ENCODE measurements at places on chromosomes 5 and 9.

DNA sequence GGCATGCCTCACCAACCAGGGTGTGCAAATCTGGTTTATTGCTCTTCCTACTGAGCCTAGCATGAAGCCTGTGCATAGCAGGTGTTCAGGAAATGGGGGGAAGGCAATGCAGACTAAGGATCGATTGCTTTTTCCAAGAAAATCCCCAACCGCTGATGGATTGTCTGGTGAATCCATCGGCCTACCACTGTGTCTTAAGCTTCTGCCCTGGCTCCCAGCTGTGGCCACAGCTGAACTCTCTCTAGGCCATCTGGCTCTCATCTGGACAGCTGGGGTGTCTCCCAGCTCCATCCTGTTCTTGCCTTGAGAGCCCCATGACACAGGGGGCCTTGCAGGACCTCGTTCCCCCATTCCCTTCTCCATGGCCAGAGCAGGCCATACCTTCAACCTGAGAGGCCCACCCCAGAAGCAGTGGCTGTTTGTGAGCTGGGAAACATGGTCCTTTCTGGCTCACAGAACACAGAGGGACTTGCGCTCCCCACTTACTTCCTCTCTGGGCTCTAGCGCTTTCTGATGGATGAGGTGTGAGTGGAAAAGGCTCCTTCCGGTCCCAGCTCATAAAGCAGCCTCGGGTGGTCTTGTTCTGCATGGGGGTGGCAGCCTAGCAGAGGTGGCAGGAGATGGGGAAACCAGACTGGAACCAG is 41.8 kb downstream of the COL27A1 start:
- no peak for DNase-seq

GRCh38 chr9:129894120-129894823 is 59.0 kb downstream of the USP20 start:
- DNase-seq, result no peak

DNA sequence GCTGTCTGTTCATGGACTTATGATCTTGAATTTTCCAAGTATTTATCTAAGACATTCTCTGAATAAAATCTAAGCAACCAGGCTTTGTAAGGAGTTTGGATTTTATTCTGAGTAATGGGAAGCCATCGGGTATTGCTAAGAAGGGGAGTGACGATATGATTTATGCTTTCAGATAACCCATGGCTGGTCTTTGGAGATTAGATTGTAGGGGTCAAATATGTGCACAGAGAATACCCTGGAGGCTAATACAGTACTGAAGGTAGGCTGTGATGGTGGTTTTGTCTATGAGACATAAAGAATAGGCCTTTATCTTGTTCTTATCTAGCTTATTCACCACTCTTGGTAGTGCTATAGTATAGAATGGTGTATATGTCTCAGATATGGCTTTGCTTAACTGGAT is 60.0 kb upstream of the C5orf46 start:
- DNase-seq, result no peak

DNA sequence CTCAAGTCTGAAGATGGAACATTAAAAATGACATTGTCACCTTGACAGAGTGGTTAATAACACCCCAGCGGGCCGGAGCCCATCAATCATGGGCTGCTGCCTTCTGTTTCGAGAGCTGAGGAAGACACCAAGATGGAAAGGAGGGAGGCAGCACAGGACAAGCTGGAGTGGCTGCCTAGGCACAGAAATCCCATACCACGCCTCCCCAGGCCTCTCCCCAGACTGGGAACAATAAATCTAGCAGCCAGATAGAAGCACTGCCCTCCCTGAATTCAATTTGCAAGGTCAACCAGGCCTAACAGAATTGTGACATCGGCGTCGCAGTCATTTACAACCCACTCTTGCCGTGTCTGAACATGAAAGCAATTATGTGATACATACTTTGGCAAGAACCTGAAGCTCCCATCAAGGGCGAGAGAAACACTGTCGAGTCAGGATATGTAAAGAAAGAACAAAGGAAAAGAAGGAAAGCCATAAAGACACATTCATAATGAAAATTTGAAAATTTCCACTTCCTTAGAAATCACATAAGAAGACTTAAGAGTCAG is 35.4 kb upstream of the ZNF354A start:
- DNase-seq, result no peak

DNA sequence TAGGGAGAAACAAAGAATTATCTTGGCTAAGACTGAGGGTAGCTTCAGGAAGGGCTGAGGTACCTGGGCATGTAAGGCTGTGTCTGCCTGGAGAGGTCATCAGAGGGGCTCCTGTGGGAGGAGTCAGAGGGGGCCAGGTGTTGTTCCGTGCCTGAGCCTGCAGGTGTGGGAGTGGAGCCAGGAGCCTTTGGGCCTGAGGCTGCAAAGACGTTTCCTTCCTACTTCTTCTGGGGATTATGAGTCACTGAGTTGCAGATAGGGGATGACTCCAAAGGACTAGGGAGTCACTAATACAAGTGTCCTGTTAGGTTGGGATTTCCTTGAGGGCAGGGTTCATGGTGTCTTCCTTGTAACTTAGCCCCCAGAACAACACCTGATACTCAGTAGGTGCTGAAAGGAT is 391.1 kb downstream of the ARHGEF28 start:
- DNase-seq, result no peak

- DNase-seq, result no peak
Observed at GRCh38 chr9:129362287-129363000, 184.4 kb upstream of the IER5L start.

GRCh38 chr5:122063836-122064235 is 14.2 kb downstream of the LOX start:
- DNase-seq, result no peak

- DNase-seq, result no peak
Observed at GRCh38 chr5:43358301-43358700, 45.1 kb upstream of the HMGCS1 start.
